Cardiac atrium fibroblast (primary cell): ENCODE measurements at places on chromosomes 11 and 22. TPM values are rescaled to one million over a fixed set of nuclear protein-coding genes. Genes with fewer than 3 reads are reported as not detected.

Gene ACTN3
- total RNA-seq, result under 0.01 TPM in 2 replicates

Gene OR10D3
- not detected in 2 replicates for total RNA-seq

Gene DGCR2
- total RNA-seq, result 33.9 and 39.9 TPM in 2 replicates

Gene TNNI2
- total RNA-seq, result not detected in 2 replicates

Gene C2CD3
- total RNA-seq, result 8.1 and 10.5 TPM in 2 replicates

Gene MPZL3
- total RNA-seq, result 0.49 TPM in 1 of 2 replicates, not detected in the other

Gene C11orf42
- total RNA-seq, result not detected in 2 replicates

Gene KRTAP5-7
- total RNA-seq, result not detected in 2 replicates

Gene FAM180B
- not detected in 2 replicates for total RNA-seq

Gene DAGLA
- total RNA-seq, result 1.3 and 1.8 TPM in 2 replicates

Gene ANKRD42
- total RNA-seq, result 9.6 and 11.7 TPM in 2 replicates

Gene USP35
- 5.2 and 6.2 TPM in 2 replicates for total RNA-seq

Gene SLC25A45
- total RNA-seq, result 2.0 and 8.1 TPM in 2 replicates

Gene OTUB1
- 62.6 and 68.4 TPM in 2 replicates for total RNA-seq

Gene SLC25A17
- 15.7 and 23.5 TPM in 2 replicates for total RNA-seq

Gene APOL5
- total RNA-seq, result not detected in 2 replicates

Gene CHRNA10
- total RNA-seq, result 0.97 TPM in 1 of 2 replicates, not detected in the other

Gene MMP7
- total RNA-seq, result not detected in 2 replicates

Gene HMGXB4
- 8.7 and 14.4 TPM in 2 replicates for total RNA-seq

Gene C11orf97
- not detected in 2 replicates for total RNA-seq

Gene H19
- 2,200 and 5,783 TPM in 2 replicates for total RNA-seq

Gene CTNND1
- 78.7 and 79.7 TPM in 2 replicates for total RNA-seq

Gene OR52I2
- not detected in 2 replicates for total RNA-seq

Gene LDHA
- 1,968 and 2,018 TPM in 2 replicates for total RNA-seq

Gene MUC5B
- 0.16 TPM in 1 of 2 replicates, not detected in the other for total RNA-seq

Gene CRYAB
- 50.5 and 78.7 TPM in 2 replicates for total RNA-seq

Gene BRSK2
- total RNA-seq, result 0.16 and 0.36 TPM in 2 replicates

Gene RAB39A
- total RNA-seq, result not detected in 2 replicates

Gene UCP3
- total RNA-seq, result not detected in 2 replicates

Gene TBX1
- 0.18 TPM in 1 of 2 replicates, not detected in the other for total RNA-seq

Gene GSTT2
- total RNA-seq, result not detected in 2 replicates
